Activated CD4-positive, alpha-beta memory T cell treated with anti-CD3 and anti-CD28 coated beads, Interleukin-2, amount 10 ng/mL, durations not matched to agents 7 days and 5 days (primary cell): ENCODE measurements at places on chromosomes 2 and 18. TPM values are rescaled to one million over a fixed set of nuclear protein-coding genes. Genes with fewer than 3 reads are reported as not detected.

GRCh38 chr2:46066116-46066515 is 231.1 kb upstream of the EPAS1 start:
- DNase-seq, result no peak

GRCh38 chr2:23636426-23636825 is 251.4 kb downstream of the KLHL29 start:
- no peak for DNase-seq

- DNase-seq, result no peak
Measured at GRCh38 chr18:50509012-50509411, 50.9 kb upstream of the MAPK4 start.

DNA sequence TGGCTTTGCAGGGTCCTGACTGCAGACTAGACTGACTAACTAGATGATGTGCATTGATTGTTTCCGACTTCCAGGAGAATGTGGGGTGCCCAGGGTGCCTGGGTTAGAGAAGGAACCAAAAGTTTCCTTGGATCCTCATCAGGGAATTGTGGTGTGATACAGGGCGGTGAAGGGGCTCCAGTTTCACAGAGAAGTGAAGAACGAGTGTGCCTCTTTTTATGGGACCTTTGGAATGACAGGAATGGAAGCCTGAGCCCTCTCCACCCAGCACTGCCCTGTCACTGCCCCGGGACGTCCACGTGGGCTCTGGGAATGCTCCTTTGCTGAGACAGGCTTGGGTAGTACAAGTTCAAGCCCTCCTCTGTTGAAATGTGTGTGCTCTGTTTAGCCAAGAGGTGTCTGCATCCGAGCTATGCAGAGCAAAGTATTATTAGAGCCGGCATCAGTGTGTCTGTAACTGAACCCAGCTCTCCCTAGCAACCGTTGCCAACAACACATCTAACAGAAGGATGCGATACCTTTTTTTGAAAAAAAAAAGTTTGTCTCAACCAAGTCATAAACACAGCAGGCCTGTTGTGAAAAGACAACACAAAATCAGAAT is 183.6 kb downstream of the SMAD7 start:
- no peak for DNase-seq

DNA sequence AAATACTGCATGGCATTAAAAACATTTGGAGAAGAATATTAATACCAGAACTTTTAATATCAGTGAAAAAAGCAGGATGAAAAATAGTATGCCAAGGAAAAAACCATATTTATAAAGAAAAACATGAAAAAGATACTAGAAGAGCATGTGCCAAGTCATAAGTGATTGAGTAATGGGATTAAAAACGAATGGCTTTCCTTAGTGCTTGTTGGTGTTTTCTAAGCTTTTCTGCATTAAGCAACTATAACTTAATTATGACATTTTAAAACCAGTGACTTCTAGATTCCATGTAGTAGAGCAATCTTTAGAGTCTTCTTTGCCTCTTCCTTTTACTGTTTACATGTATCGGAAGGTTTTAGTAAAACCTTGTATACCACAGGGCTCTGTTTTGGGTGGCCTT is 6.6 kb downstream of the MAPRE3 start:
- DNase-seq, result no peak

The SERPINB13 gene
- not detected for total RNA-seq

The IL37 gene
- 0.48 TPM for total RNA-seq
